ENCODE measurements at places on chromosomes 6 and 20. TPM values are rescaled to one million over a fixed set of nuclear protein-coding genes. Genes with fewer than 3 reads are reported as not detected.
A peak's percentile ranks its signal among the peaks of the same experiment; 100 is the strongest.

GRCh38 chr20:51710361-51710894 is 57.8 kb downstream of the ATP9A start:
- no peak for DNase-seq

- DNase-seq, result no peak
These were observed 29.9 kb downstream of the NFATC2 start for GRCh38 chr20:51512645-51513044.

DNA sequence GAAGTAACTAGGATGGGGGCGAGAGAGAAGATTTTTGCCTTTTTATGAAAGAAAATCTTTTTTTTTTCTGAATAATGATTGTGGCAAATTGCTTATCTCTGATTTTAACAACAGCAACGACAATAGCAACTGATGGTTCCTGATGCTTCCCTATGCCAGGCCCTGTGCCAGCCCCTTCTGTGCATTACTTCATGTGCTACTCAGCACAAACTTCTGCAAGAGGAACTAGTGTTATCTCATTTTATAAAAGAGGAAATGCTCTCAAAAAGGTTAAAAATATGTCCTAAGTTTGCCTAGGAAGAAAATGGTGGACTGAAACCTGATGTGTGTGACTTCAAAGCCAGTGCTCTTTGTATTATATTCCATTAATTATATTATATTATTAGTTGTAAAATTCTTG is 74.0 kb upstream of the RALGAPA2 start:
- DNase-seq, result no peak

- DNase-seq, result no peak
These were observed 1.2 kb upstream of the ACAT2 start for GRCh38 chr6:159760602-159761057.

DNA sequence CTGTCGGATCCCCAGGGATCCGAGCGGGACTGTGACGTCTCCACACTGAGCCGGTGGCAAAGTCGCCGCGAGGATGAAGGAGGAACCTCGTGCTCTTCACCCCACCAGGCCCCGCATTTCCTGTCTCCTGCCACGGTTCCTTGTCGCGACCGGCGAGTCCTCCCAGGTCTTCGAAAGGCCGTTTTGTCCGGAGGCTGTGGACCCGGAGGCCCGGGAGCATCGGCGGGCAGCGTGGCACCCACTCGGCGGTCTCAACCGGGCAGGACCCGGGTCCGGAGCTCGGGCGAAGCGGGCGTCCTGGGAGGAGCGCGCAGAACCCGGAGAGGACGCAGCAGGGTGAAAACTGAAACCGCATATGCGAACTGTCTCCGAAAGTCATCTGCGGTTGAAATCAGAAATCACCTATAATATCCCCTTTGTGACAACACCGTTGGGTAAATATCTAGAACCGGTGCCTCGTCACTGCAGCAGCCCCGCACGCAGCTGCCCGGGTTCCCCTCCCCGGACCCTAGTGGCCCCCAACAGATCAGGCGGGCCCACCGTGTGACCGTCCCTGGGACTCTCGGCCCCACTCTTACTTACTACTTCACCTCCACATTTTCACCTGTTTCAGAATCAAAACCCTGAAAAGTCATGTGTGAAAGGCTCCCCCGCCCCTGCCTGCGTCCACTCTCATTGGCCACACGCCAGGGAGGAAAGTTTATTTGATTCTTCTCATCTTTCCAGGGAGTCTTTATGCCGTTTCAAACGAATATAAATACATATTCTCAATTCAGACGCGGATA is 3.1 kb upstream of the ULBP2 start:
- DNase-seq, result peak; percentile 13

GRCh38 chr6:11214084-11214833 is 18.2 kb downstream of the NEDD9 start:
- DNase-seq, result no peak

- DNase-seq, result no peak
These were observed 55.5 kb downstream of the FOXC1 start for GRCh38 chr6:1665214-1665613.

GRCh38 chr6:110468731-110469130 is 7.7 kb downstream of the SLC22A16 start:
- no peak for DNase-seq

DNA sequence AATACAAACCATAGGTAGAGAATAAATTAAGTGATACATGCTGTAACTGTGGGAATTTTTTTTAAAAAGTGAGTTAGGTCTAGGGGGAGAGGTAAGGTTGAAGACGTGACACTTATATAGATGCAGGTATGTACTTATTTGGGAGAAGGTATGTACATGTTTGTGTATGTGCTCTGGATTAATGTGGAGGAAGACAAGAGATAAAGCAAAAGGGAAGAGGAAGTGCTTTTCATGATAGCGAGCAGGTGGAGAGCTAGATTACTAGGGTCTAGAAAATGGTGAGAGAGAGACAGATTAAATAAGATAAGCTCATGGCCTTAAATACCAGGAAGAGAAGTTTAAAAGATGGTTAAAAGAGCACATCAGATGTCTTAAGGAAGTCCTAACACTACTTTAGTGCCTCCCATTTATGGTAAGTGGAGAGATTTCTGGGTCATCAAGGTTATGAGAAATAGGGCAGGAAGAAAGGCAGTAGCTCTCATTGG is 92.5 kb downstream of the MAN1A1 start:
- DNase-seq, result no peak

DNA sequence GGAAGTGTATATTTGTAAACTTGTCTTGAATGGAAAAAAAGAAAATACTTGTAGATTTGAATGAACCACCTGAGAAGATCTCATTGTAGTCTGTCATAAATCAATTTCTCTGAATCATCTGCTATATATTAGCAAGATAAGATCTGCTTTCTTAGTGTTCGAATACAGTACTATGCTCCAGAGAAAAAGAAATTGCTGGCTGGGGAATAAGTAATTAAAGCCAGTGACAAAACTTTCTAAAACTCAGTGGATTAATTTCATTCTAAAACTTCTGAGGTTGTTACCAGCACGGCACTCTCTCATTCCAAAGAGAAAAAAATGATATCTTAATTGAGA is 22.4 kb upstream of the MROH8 start:
- DNase-seq, result no peak

OR2B6 gene
- total RNA-seq, result not detected

PAK5 gene
- under 0.01 TPM for total RNA-seq

SRSF12 gene
- 4.8 TPM for total RNA-seq

TRAPPC3L gene
- total RNA-seq, result not detected

TENT5A gene
- 39.8 TPM for total RNA-seq

OR12D3 gene
- total RNA-seq, result not detected

TRIM15 gene
- not detected for total RNA-seq

NR2E1 gene
- total RNA-seq, result not detected

DACT2 gene
- 4.4 TPM for total RNA-seq

ADGB gene
- total RNA-seq, result 0.64 TPM

CLPSL2 gene
- not detected for total RNA-seq

VSX1 gene
- 1.4 TPM for total RNA-seq

All from ovary (tissue), 10 donors.